ENCODE measurements at places on chromosomes 5 and 9. TPM values are rescaled to one million over a fixed set of nuclear protein-coding genes. Genes with fewer than 3 reads are reported as not detected.
A peak's percentile ranks its signal among the peaks of the same experiment; 100 is the strongest.

The BHMT gene
- 2.0 TPM for total RNA-seq

The SLC1A3 gene
- 9.3 TPM for total RNA-seq

DNA sequence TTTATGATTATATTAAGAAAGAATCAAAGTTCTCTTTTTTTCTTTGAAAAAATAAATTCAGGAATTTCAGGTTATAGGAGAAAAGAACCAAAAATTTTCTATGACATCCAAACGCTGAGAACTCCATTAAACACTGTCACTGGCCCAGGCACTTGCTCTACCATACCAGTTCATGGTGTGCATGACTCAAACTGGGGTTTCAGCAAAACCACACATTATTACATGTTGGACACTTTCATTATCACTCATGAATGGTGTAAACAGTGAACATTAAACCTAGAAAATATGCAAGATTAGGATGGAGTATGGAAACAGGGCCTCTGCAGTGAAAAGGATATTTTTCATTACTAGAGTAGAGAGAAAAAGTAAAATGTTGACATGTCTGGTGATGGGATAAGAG lies 369.9 kb upstream of the FAM174A start:
- no peak for DNase-seq

The PITX1 gene
- total RNA-seq: not detected

The TMEM215 gene
- not detected for total RNA-seq

GRCh38 chr5:150671509-150672236 lies 10.6 kb downstream of the MYOZ3 start:
- no peak for DNase-seq

The SPAAR gene
- 2.1 TPM for total RNA-seq

GRCh38 chr9:93391898-93392297 lies 59.6 kb upstream of the FAM120A start:
- DNase-seq: no peak

The HAVCR2 gene
- 3.4 TPM for total RNA-seq

DNA sequence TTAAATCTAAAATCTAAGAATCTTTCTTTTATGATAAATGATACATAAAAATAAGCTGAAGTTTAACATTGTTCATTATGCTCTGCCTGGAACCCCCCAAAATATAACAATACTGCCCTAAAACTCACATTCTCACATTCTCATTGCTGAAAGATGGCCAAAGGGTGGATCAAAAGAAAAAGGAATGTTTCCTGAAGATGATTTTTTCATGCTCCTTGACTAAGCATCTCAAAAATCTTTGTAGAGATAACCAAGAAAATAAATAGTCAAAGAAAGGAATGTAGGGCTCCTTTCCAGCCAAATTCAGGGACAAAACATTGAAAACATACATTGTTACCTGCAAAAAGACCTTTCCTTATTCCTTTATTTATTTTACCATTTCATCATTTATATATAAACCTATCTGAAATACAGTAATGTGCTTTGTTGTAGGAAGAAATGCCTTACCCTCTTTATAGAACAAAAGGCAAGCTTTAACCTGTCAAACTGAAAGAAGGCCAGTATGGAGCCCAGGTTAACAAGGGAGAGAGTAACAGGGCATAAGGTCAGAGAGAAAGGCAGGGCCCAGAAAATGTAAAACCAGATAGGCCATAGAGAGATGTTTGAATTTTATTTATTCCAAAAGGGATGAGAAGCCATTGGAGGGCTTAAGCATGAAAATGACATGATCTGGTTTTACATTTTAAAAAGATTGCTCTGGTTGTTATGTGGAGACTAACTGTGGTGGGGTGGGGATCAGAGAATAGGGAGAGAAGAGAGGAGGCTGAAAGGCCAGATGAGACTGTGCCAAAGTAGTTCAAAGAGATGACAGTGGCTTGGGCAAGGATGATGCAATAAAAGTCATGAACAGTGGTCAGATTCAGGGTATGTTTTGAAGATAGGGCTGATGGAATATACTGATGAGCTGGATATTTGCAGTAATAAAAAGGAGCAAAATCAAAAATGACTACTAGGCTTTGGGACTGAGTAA lies 37.3 kb upstream of the CDK5RAP2 start:
- no peak for DNase-seq

DNA sequence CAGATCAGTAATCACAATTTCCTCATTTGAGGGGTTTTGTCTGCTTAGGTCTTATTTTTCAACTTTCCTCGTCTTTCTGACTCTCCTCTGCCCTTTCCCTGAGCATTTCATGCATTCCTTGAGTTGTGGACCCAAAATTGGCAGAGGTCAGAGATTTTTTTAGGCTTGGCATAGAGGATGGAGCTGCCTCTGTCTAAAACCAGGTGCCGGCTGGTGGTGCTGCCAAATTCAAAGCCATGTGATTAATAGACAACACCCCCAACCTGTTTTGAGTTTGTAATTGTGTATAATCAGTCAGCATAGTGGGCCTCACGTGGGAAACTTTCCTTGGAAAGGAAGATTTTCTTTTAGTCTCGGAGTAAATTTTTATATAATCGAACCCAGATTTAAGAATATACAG lies 39.6 kb downstream of the TJP2 start:
- DNase-seq: peak; percentile 61

The SOX30 gene
- not detected for total RNA-seq

The SLC45A2 gene
- total RNA-seq: not detected

GRCh38 chr9:111632695-111633388 lies 1.7 kb downstream of the DNAJC25 start:
- no peak for DNase-seq
